ENCODE measurements at places on chromosomes 2 and 18. TPM values are rescaled to one million over a fixed set of nuclear protein-coding genes. Genes with fewer than 3 reads are reported as not detected.

GRCh38 chr2:164205347-164205746 lies 415.9 kb downstream of the GRB14 start:
- peak; percentile 83 for DNase-seq

GRCh38 chr18:24368749-24369148 lies 28.9 kb downstream of the OSBPL1A start:
- no peak for DNase-seq

The MALL gene
- 42.0 TPM for total RNA-seq

- DNase-seq: peak; percentile 97
These were observed 163.2 kb upstream of the TWIST2 start for GRCh38 chr2:238684362-238685326.

- DNase-seq: no peak
These were observed 52.7 kb downstream of the TAF1B start for GRCh38 chr2:9895669-9896590.

The MAP2 gene
- 4.0 TPM for total RNA-seq
